ENCODE measurements at places on chromosomes 5 and 9.
A peak's percentile ranks its signal among the peaks of the same experiment; 100 is the strongest.

DNA sequence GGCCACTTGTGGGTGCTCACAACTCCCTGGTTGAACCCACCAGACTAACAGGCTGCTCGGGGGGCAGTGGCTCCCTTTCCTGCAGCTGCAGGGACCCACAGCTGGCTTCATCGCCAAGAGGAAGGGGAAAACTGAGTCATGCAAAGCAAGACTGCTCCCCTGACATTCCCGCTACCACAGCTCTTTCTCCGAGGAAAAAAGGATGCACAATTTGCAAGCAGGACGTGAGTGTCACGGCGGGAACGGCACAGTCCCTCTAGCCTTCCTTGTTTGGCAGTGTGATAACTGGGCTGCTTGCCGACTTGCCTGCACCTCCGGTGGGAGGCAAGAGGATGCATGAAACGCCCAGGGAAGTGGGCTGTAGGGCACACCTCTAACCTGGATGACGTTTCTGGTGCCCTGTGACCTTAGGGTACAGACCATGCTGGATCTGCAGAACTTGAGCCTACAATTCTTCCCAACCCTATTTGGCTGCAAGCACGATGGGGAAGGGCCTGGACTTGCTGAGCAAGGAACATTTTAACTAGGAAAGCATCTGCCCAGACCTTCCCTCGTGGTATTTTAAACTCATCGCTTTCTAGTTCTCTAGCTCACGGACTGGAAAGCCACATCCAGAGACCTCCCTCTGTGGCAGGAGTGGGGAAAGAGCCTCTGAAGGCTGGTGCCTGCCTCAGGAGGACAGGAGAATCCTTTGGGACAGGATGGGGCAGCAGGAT lies 7.8 kb downstream of the SH3PXD2B start:
- no peak for DNase-seq

DNA sequence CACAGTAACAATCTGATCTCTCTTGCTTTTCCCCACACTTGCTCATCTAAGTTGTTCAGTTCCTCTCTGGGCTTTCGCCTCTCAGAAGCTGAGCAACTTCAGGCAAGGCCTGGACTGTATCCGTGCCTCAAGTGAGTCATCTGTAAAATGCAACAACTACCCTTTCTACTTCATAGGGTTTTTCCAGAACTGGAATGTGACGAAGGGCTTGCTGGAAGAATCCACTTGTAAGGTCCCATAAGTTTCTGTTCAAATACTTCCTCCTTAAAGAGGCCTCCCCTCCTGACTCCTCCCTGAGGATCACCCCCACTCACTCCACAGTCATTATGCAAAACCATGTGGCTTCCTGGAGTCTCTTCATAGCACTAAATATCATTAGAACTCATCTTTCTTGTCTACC lies 17.5 kb upstream of the INSYN2B start:
- DNase-seq = no peak

GRCh38 chr5:172599204-172599567 lies 41.9 kb upstream of the NEURL1B start:
- DNase-seq = no peak

- DNase-seq = no peak
These were observed 2.1 kb upstream of the TLX3 start for GRCh38 chr5:171306781-171307591.

- no peak for DNase-seq
These were observed 1094.9 kb upstream of the C9orf72 start for GRCh38 chr9:28668158-28668557.

- DNase-seq = no peak
These were observed 55.6 kb downstream of the FANCC start for GRCh38 chr9:95261890-95262289.

- DNase-seq = no peak
These were observed 585.8 kb upstream of the SEMA6A start for GRCh38 chr5:117160391-117160790.

- no peak for DNase-seq
These were observed 414.2 kb downstream of the CCDC171 start for GRCh38 chr9:15967068-15967467.

DNA sequence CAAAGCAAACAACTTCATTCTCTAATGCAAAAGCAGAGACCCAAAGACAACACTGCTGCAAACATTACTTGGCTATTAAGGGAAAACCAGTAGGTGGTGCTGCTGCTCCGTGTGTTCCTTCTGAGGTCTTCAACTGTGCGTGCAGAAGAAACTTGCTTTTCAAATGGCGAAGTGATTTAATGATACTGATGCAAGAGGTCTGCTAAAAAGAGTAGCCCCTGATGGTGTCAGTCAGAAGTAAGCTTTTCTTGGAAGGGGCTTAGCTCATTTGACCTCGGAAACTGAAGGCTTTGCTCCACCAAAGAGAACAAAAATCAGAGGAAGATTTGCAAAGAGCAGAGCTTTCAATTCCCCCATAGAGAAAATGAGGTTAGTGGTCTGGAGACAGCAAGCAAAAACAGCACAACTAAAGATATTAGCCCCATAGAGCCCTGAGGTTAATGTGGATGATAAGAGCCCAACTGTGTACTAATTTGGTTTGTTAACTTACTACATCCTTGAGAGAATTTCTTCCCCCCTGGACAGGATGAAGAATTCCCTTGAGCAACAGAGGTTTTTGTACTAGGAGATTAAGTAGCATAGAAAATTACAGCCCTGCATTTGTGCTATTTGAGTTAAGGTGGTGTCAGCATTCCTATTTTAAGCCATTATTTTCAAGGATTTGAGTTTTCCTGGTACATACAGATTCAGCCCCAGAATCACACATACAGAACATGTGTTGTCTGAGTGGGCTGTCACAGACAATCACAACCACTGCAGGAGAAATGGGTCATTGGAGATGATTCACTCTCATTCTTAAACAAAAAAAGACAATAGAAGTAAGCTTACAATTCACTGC lies 153.2 kb upstream of the C9orf72 start:
- DNase-seq = peak; percentile 29

- no peak for DNase-seq
These were observed 23.5 kb downstream of the MAPKAP1 start for GRCh38 chr9:125683486-125683885.

DNA sequence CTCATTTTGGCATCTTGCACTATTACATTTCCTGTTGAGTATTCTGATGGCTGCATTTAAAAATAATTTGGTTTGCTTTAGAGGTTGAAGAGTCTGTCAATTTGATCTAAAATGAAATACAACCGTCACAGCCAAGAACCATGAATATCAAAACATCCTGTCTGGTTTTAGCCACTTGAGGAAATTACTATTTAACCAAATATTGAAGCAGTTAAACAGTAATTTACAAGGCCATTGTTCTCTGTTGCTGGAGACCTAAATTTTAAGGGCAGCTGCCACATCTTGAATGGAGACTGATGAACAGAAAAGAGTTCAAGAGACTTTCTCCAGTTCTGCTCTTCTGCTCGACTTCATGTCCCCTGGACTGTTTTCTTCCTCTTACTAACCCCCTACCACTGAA lies 549.4 kb downstream of the LRRC70 start:
- DNase-seq = no peak

DNA sequence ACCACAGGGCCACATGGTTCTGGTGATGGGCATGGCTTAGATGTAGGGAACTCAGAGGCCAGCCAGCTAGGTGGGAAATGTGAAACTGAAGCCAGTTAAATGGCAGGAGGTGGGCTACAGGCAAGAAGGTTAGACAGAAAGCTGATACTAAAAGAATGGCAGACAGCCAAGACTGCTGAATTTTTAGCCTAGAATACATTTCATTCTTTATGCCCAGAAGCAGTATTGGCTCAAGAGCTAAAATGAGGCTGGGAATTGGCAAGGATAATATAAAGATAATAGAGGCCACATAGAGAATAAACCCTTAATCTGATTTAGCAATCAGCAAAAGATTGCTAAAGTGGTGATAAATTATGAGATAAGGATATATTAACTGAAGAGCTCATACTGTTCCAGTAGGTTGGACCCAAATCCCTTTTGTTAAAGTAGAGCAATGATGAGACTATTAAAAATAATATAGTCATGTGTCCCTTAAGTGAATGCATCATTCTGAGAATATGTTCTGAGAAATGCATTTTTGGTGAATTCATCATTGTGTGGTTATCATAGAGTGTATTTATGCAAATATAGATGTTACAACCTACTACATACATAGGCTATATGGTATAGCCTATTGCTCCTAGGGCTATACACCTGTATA lies 234.3 kb downstream of the CHSY3 start:
- DNase-seq = no peak

- DNase-seq = no peak
These were observed 35.7 kb downstream of the PWWP2A start for GRCh38 chr5:160083501-160083900.

DNA sequence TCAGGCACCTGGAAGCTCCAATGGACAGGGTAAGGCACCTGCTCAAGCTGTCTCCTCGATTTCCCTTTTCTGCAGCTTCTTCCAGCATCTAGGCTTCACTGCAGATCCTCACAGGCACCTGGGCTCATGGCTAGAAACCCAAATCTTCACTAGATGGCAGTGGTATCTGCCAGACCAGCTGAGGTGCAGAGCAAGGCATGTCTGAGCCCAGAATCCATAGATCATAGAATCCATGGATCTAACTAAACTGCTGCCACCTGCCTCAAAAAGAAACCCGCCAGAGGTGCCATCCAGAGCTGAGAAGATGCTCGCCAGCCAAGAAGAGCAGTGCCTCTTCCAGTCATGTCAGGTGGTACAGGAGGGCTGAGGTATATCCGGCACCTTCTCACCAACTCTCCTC lies 6.9 kb downstream of the SHC3 start:
- no peak for DNase-seq

DNA sequence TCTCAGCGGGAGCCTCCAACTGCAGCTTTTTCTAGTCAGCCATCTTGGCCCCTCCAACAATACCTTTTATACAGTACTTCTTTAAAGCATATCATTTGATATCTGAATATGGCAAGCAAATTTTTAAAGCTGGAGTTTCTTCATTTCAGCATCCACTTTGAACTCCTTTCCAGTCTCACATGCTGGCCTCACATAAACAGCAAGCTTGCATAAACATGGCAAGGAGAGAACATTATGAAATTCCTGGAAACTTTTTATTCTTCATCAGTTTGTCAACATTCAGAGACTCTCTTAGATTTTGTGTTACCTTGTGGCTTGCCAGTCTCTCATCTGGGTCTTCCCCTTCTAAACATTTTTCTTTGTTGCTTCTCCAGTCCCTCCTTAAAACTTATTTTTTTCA lies 745.3 kb downstream of the NR2F1-AS1 start:
- no peak for DNase-seq

DNA sequence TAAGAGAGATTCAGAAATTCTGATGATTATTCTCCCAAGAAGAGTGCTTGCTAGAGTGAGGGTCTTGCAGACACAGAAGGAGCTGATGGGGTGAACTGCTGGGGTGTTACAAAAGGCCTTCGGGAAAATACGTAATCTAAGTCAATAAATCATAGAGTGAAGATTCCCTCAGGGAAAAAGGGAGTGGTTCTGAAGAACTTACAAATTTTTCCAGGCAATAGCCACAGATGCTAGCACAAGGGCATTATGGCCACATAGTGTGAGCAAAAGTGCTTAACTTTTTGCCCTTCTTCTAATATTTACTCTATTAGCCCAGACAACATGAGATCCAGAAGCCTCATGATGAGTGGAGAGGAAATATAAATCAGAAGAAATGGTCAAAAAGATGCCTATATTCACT lies 137.3 kb downstream of the TMC1 start:
- no peak for DNase-seq

- no peak for DNase-seq
These were observed 13.5 kb downstream of the STX17 start for GRCh38 chr9:99919930-99920329.

DNA sequence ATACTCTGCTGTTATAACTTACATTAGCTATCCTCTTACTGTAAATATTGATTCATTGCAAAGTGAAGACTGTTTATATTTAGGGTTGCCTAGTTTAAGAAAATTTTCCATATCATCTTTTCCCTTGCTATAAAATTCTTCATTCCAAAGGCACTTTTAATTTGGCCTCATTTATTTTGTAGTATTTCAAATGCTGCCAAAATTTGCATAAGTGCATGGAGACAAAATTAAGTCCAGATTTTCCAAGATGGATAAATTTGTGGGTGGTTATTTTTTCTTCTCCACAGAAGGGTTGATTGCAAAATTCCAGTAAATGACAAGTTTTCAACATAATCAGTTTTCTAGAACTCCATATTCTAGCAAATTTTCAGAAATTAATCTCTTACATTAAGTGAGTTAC lies 141.5 kb upstream of the MTAP start:
- no peak for DNase-seq

- DNase-seq = no peak
These were observed 30.6 kb upstream of the SMU1 start for GRCh38 chr9:33106827-33107621.

GRCh38 chr9:130845901-130846481 lies 10.9 kb downstream of the ABL1 start:
- no peak for DNase-seq

DNA sequence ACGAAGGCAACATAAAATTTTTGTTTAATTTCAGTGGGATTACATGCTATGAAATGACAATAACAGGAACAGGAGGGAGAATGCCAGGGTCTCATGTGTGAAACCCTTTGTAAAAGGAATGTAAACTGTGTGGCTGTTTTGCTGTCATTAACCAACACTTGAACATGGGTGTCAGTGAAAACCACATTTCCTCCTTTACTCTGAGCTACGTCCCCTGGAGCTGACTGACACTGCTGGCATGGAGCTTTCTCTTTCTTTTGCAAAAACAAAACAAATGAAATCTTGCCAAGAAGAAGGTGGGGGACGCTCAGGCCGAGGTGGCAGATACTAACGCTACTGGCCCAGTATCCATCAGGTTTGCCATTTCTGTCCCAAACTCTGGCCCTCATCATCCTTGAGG lies 121.4 kb downstream of the DMRT2 start:
- DNase-seq = no peak

GRCh38 chr5:38672059-38672788 lies 115.8 kb upstream of the LIFR start:
- no peak for DNase-seq

DNA sequence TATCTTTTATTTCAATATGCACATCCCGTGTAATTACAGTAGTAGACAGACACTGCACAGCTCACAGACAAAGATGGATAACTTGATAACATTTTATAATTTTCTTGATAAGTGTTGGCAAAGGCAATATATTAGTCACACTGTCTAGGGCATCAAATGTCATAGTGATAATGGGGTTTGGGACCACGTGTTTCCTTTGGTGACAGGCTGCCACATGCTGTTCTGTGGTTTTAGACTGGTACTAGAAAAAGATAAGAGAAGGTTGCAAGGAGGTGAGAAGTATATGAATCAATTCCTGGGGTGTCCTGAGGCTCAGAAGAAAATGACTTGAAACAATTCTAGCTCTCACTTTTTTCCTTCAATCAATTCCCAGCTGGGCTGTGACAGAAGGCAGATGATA lies 258.8 kb upstream of the CHD1 start:
- no peak for DNase-seq

GRCh38 chr9:20294046-20294750 lies 328.1 kb downstream of the MLLT3 start:
- DNase-seq = no peak

- DNase-seq = no peak
These were observed 2.2 kb downstream of the CACFD1 start for GRCh38 chr9:133461975-133462374.
